ENCODE measurements at places on chromosomes 13 and 19. TPM values are rescaled to one million over a fixed set of nuclear protein-coding genes. Genes with fewer than 3 reads are reported as not detected.

The ALOX5AP gene
- 52.5 TPM for total RNA-seq

GRCh38 chr19:55452749-55453346 lies 8.6 kb downstream of the ISOC2 start:
- DNase-seq: no peak

GRCh38 chr19:12247644-12248222 lies 47.0 kb downstream of the ZNF44 start:
- no peak for DNase-seq

The NLRP7 gene
- not detected for total RNA-seq

GRCh38 chr19:5828661-5829566 lies 10.6 kb downstream of the FUT6 start:
- DNase-seq: no peak

The SUPT20H gene
- 73.8 TPM for total RNA-seq

GRCh38 chr13:97107815-97108529 lies 113.7 kb upstream of the OXGR1 start:
- DNase-seq: no peak

Measured in T-cell (primary cell).